ENCODE measurements at places on chromosomes 13 and 19.

GRCh38 chr13:21364916-21365315, 94.2 kb downstream of the ZDHHC20 start:
- no peak overlapping the region for H3K27ac ChIP-seq
- no peak for DNase-seq
- H3K4me1 ChIP-seq: no peaks in the 10 kb centered on the region
- H3K4me3 ChIP-seq: no peak overlapping the region
- no peaks in the 10 kb centered on the region for H3K36me3 ChIP-seq

DNA sequence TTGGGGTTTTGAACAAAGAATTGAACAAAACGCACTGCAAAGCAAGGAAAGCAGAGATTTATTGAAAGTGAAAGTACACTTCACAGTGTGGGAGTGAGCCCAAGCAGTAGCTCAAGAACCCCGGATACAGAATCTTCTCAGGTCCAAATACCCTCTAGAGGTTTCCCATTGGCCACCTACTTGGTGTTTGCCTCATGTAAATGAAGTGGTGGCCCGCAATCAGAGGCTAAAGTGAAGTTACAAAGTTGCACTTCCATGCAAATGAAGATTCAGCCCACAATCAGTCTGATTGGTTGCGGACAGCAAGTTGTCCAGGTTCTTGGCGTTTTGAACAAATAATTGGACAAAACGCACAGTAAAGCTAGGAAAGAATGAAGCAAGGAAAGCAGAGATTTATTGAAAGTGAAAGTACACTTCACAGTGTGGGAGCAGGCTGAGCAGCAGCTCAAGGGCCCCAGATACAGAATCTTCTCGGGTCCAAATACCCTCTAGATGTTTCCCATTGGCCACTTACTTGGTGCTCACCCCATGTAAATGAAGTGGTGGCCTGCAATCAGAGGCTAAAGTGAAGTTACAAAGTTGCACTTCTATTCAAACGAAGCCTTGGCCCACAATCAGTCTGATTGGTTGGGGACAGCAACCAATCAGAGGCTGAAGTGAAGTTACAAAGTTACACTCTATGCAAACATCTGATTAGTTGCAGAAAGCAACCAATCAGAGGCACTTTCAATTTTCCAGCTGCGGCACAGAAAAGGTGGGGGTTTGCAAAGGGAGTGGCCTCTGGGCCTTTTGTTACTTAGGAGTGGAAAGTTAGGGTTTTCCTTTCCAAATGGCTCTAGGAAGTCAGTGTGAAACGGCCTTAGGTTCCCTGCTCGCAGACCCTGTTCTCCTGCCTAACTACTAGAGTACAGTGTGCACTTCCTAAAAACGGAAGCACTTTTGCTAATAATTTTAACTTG, 4.8 kb upstream of the TM9SF2 start:
- H3K27ac ChIP-seq: no peak overlapping the region
- DNase-seq: peak; percentile 6
- no peaks in the 10 kb centered on the region for H3K27me3 ChIP-seq
- no peaks in the 10 kb centered on the region for H3K36me3 ChIP-seq
- H3K4me3 ChIP-seq: no peak overlapping the region

GRCh38 chr13:30142486-30143211, 164.7 kb downstream of the KATNAL1 start:
- H3K27ac ChIP-seq: peak overlapping the region; percentile 79
- peaks cover 22% of the 10 kb centered on the region for H3K4me1 ChIP-seq
- peak; percentile 98 for DNase-seq
- no peaks in the 10 kb centered on the region for H3K27me3 ChIP-seq
- H3K4me3 ChIP-seq: no peak overlapping the region
- no peaks in the 10 kb centered on the region for H3K36me3 ChIP-seq

DNA sequence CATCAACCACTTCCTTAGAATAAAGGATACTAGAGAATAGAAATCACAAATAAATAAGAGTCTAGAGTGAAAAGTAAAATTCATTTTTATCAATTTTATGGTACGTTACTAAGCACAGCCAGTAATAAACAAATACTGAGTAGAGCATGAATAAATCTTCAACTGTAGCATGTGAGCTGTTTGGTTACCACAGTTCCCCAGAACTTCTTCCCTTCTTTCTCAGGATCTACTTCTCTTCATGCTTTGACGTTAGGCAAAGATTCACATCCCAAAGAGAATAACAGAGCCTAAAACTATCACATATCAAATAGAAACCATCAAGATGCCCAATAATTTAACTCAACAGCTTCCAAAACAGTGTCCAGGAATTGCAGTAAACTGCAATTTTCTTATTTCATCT, 7.4 kb downstream of the RUBCNL start:
- no peaks in the 10 kb centered on the region for H3K4me1 ChIP-seq
- no peak for DNase-seq
- peaks cover 6% of the 10 kb centered on the region for H3K27me3 ChIP-seq
- H3K4me3 ChIP-seq: no peak overlapping the region
- H3K36me3 ChIP-seq: no peaks in the 10 kb centered on the region

DNA sequence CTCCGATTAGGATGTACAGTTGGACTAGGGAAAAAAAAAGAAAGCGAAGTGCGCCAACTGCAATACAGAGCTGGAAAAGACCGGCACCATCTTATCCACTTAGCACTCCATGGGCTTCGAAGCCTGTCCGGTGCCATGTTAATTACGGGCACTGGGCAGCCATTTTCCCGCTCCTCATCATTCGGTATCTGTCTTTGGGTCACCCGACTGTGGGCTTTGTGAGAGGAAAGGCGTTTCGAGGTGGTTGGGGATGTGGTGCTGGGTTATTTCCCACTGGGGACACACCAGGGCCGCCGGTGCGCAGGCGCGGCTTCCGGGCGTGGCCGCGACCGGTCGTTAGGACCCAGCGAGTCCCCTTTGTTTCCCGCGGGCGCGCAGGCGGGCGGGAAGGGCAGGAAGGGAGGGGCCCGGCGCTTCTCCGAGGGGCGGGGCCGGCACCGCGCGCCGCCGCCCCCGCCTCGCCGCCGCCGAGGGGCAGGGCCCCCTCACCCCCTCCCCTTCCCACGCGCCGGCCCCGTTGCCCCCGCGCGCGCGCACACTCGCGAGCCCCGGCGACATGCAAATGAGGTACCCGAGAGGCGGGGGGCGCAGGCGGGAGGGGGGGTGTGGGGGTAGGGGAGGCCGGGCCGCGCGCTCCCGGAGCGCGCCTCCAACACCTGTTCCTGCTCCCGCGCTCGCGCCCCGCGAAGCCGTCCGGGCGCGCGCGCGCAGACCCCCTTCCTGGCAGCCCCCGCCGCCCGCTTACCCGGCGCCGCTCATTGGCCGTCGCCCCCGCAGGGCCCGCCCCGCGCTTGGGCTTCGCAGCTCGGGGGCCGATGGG, at the start of gene ZNF524:
TSS of gene ZNF524 (plus strand) at position 447 of the 820 bp plus-strand sequence. CDS start 1,825 bp downstream, outside the sequence.
- H3K4me3 ChIP-seq: peak within 1 kb of the TSS; percentile 90
- H3K4me1 ChIP-seq: peaks cover 5% of the 10 kb centered on the region
- H3K27me3 ChIP-seq: no peaks in the 10 kb centered on the region
- H3K36me3 ChIP-seq: peaks cover 14% of the 10 kb centered on the region
- DNase-seq: peak; percentile 77
- H3K27ac ChIP-seq: peak within 1 kb of the TSS; percentile 96

- no peaks in the 10 kb centered on the region for H3K36me3 ChIP-seq
- no peaks in the 10 kb centered on the region for H3K27me3 ChIP-seq
- no peak overlapping the region for H3K27ac ChIP-seq
- no peak overlapping the region for H3K4me3 ChIP-seq
Measured at GRCh38 chr13:100300708-100301107, 211.8 kb downstream of the PCCA start.

DNA sequence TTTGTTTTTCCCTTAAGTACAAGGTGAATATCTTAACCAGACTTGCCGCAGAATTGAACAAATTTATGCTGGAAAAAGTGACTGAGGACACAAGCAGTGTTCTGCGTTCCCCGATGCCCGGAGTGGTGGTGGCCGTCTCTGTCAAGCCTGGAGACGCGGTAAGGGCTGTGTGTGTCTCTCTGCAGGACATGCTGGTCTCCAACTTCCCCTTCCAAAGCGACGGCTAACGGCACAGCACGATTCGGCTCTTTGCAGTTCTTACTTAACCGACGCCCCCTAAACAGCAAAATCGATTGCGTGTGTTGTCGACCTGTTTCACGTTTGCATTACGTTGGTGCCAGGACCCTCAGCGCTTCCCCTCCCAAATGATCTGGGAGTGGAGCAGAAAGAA, 73.2 kb downstream of the GGACT start:
- H3K27me3 ChIP-seq: no peaks in the 10 kb centered on the region
- no peak for DNase-seq
- H3K27ac ChIP-seq: no peak overlapping the region
- peaks cover 8% of the 10 kb centered on the region for H3K4me1 ChIP-seq

DNA sequence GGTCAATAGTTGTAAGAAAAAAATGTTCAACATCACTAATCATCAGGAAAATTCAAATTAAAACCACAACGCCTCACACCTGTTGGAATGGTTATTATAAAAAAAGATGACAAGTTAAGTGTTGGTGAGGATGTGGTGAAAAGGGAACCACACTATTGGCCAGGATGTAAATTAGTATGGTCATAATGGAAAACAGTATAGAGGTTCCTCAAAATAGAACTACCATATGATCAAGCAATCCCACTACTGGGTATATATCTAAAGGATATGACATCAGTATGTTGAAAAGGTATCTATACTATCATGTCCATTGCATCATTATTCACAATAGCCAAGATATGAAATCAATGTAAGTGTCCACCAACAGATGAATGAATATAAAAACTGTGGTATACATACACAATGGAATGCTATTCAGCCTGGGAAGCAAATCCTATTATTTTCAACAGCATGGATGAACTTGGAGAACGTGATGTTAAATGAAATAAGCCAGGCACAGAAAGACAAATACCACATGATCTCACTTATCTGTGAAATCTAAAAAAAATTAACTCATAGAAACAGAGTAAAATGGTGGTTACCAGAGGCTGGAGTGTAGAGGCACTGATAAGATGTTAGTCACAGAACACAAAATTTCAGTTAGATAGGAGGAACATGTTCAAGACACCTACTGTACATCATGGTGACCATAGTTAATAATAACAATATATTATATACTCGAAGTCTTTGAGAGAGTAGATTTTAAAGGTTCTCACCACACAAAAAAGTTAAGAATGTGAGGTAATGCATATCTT, 56.6 kb downstream of the TBC1D4 start:
- no peak for DNase-seq
- H3K4me1 ChIP-seq: no peaks in the 10 kb centered on the region
- H3K36me3 ChIP-seq: no peaks in the 10 kb centered on the region

GRCh38 chr19:53671663-53672062, 39.9 kb downstream of the DPRX start:
- no peaks in the 10 kb centered on the region for H3K27me3 ChIP-seq
- no peak overlapping the region for H3K4me3 ChIP-seq
- no peak for DNase-seq
- H3K27ac ChIP-seq: no peak overlapping the region

DNA sequence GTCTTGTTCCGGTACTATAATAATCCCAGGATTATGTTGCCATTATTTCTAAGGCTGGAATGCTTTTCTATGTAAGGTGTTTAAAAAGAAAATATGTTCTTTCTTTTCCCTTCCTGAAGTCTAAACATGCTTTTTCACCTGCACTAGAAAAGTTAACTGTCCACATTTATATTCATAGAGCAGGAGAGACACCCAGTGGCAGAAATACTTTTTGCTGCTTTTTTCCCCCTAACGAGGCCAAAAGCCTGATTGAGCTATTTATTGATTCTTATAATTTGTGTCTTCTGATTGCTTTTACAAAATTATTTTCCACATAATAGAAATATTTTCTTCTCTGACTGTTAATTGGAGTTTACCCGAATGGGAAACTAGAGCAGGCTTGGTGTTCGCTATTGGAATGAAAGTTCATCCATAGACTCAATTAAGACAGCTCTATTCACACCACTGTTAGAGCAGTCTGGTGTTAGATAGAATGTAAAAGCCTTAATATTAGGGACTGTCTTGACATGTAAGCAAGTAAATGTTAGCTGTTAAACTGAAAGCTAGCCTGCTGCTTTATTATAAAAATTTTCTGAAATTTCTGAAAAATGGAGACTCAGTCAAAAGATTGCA, 15.8 kb downstream of the GPR180 start:
- no peak overlapping the region for H3K4me3 ChIP-seq
- no peaks in the 10 kb centered on the region for H3K4me1 ChIP-seq
- no peaks in the 10 kb centered on the region for H3K27me3 ChIP-seq
- H3K27ac ChIP-seq: no peak overlapping the region
- DNase-seq: no peak

DNA sequence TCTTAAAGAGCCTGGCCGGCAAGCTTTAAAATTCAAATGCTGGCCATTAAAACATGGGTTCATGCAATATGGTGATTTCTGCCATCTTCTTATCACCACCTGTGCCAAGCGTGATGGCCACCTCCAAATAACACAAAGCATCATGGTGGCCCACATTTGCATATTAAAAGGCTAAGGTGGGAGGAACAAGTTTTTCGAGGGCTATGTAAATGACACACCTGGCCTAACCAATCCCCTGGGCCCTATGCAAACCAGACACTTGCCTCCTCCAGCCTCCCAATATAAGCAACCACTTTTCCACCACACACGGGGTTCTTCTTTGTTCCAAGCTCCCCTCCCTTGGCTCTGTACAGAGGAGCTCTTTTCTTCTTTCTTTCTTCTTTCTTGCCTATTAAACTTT, 14.4 kb downstream of the LILRB4 start:
- no peak for DNase-seq
- no peak overlapping the region for H3K27ac ChIP-seq
- H3K4me3 ChIP-seq: no peak overlapping the region
- H3K4me1 ChIP-seq: no peaks in the 10 kb centered on the region
- H3K36me3 ChIP-seq: no peaks in the 10 kb centered on the region

GRCh38 chr19:41546386-41546789, 29.6 kb upstream of the CEACAM21 start:
- no peak for DNase-seq
- H3K4me3 ChIP-seq: no peak overlapping the region
- peaks cover 2% of the 10 kb centered on the region for H3K27me3 ChIP-seq
- H3K4me1 ChIP-seq: no peaks in the 10 kb centered on the region
- H3K27ac ChIP-seq: no peak overlapping the region

- no peak for DNase-seq
- peaks cover 26% of the 10 kb centered on the region for H3K4me1 ChIP-seq
- no peak overlapping the region for H3K4me3 ChIP-seq
- H3K36me3 ChIP-seq: no peaks in the 10 kb centered on the region
- H3K27ac ChIP-seq: no peak overlapping the region
Measured at GRCh38 chr13:98221234-98221633, 44.2 kb upstream of the RNF113B start.

DNA sequence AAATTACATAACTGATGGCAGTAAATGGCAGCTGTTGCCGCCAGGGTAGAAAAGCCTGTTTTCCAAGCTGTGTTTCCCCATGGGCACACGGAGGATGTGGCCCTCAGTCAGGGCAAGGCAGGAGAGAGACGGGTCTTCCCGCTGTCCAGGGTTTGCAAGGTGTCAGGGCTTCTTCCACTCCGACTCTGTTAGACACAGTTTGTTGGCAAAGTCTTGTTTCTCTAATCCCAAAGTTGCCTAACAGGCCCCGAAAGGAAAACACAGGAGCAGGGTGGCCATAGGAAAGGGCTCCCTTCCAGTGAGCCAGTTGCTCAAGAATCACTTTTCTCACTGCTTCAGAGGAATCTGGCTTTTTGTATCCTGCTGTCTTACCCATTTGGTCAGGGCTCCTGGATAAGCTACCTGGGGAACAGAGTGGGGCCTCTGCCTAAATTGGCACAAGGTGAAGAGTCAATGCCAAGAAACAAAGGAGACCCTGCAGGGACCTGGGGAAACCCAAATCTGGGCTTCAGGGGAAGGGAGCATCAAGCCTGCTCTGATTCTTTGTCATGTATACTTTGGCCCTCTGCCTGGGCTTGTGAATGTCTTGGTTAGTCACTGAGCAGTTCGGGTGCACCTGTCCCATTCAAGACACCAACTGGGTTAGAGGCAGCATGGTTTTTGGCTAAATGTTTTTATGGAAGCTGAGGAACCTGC, 29.0 kb upstream of the CXCL17 start:
- H3K4me3 ChIP-seq: no peak overlapping the region
- no peaks in the 10 kb centered on the region for H3K36me3 ChIP-seq
- H3K27me3 ChIP-seq: peaks cover 6% of the 10 kb centered on the region
- no peak for DNase-seq
- no peak overlapping the region for H3K27ac ChIP-seq

Measured in astrocyte (in vitro differentiated cells and primary cell).